Hematopoietic multipotent progenitor cell treated with erythropoietin and hydrocortisone succinate and interleukin-3 and kit ligand, for 8 days (in vitro differentiated cells): ENCODE measurements at places on chromosomes 7 and 10.

DNA sequence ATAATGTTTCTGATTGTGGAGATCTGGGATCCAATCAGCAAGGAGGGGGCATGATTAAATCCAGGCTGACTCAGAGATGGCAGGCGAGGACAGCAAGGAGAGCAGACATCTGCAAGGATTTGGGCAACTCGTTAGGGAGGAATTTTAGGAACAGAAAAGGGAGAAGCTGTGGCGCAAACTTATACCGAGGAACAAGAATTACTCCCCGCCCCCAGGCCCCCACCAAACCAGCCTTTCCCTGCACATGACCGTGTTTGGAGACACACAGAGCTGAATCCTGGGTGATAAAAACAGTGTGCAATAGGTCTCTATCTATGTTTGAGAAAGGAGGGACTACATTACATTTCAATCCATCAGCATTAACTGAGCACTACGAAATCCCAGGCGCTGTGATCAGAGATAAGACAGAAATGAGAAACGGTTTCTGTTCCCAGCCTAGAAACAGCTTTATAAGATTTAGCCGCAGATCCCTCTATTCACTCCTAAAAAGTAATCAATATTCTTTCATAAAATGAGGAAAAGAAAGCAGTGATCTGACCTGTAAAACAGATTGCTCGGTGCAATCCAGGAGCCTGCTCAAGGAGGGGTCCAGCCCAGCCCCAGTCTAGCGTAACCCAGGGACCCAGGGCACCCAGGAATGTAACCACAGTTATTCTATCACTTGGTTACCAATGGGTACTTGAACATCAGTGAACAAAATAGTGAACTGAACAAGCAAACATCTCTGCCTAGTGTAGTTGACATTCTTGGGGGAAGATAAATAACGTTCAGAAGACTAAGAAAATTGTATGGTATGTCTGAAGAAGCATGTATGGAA is 37.2 kb upstream of the RAPGEF5 start:
- no peak for DNase-seq

GRCh38 chr10:18668026-18668425 is 8.8 kb downstream of the ARL5B start:
- no peak for DNase-seq

DNA sequence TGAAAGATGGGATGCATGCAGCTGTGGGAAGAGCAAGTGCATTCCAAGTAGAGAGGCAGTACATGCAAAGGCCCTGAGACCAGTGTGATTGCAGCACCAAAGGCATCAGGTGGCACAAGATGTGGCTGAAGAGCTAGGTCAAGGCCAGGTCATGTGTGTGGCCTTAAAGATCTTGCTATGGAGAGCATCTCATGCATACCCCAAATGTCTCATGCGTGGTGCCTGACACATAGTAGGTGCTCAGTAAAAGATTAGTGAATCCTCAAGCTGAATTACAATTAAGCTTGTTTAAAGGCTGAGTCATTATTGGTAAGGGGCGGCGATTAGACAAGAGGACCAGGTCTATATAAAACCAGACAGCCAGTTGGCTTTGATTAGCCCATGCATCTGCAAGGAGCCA is 336.6 kb downstream of the FGFR2 start:
- no peak for DNase-seq

DNA sequence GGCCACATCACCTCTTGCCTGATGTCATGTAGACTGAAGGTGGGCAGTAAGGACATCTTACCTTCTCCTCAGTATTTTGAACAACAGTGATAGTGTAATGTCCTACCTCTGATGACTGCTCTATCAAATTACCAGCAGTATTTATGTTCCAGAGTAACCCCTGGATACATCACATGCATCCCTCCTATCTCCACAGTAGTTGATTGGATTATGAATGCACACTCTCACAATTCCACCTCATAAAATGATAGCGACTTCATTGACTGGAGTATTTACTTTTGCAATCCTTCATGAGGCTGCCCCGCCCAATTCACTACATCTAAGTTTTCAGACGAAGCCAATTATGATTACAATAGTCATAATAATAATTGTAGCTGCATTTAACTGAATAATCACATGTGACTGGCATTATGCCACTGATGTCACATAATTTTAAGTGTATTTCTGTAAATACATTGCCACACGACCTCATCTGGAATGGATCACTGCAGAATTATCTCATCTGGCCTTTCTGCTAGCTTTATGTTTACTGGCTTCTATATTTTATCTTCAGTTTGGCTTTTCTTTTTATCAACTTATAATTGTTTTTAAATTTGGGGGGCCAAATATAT is 268.9 kb downstream of the SLC25A13 start:
- DNase-seq: no peak

- no peak for DNase-seq
These were observed 735.0 kb upstream of the PHF14 start for GRCh38 chr7:10238641-10239040.

DNA sequence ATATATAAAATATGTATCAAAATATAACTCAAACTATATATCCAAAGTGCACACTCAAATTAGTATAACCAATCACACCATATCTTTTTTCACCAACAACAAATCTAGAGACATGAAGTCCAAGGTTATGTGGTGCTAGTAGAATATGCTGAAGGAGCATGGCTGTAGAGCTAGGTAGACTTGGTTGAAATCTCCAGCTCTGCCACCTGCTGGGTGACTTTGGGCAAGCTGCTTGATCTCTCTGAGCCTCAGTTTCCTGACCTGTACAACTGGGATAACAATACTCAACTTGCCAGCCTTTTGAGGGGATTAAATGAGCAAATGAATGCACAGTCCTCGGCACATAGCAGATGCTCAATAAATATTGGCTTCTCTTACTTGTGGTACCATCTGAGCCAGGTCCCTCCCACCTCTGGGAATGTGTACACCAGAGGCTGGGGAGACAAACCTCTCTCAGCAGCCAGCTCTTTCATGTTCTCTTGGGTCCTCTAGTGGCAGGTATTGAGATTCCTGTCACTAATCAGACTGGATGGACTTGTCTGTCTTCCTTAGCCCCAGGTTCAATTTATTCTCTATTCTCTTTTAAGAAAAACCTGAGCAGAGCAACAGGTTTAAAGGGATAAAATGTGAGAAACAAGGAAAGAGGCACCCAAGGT is 94.3 kb upstream of the PDE1C start:
- DNase-seq: no peak

DNA sequence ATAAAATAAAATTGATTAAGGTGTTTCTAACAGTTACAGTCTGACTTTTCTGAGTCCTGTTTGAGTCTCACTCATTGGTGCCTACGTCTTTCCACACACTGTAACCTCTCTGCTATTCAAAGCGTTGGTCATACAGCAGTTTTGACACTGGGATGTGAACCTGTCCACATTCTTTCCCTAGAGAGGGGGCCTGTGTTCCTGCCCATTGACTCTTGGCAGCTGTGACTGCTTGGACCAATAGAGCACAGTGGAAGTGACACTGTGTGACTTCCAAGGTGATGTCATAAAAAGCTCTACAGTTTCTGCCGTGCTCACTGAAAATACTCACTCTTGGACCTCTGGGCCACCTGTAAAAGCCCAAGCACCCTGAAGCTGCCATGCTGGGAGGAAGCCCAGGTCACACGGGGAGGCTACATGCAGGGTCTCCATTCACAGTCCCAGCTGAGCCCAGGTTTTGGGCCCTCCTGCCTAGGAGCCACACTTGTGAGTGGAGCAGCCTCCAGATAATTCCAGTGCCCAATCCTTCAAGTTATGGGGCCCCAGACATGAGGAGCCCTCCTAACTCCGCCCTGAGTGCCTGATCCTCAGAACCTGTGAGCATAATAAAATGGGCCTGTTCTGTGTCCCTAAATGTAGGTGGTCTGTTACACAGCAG is 704 bp upstream of the ANTXRL start:
- DNase-seq: no peak

- no peak for DNase-seq
These were observed 55.4 kb downstream of the EEPD1 start for GRCh38 chr7:36208426-36208825.

GRCh38 chr10:19824381-19825342 is 8.4 kb downstream of the PLXDC2 start:
- DNase-seq: no peak

- DNase-seq: no peak
These were observed 34.4 kb downstream of the HIPK2 start for GRCh38 chr7:139743267-139743966.

GRCh38 chr7:71144963-71145362 is 13.0 kb downstream of the GALNT17 start:
- DNase-seq: no peak

DNA sequence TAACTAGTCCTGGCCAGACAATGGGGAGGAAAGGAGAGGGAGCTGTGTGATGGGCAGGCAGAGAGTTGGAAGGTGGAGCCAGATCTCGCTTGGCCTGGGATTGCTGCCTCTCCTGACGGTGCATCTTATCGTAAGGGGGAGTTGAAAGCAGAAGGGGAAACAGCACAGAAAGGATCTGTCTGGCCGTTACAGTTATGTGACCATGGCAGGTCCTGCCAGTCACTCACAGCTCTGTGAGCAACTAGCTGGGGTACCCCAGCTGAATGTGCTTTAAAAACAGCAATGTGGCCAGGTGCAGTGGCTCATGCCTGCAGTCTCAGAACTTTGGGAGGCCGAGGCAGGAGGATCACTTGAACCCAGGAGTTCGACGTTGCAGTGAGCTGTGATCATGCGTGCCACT is 8.1 kb downstream of the BLVRA start:
- peak; percentile 85 for DNase-seq

DNA sequence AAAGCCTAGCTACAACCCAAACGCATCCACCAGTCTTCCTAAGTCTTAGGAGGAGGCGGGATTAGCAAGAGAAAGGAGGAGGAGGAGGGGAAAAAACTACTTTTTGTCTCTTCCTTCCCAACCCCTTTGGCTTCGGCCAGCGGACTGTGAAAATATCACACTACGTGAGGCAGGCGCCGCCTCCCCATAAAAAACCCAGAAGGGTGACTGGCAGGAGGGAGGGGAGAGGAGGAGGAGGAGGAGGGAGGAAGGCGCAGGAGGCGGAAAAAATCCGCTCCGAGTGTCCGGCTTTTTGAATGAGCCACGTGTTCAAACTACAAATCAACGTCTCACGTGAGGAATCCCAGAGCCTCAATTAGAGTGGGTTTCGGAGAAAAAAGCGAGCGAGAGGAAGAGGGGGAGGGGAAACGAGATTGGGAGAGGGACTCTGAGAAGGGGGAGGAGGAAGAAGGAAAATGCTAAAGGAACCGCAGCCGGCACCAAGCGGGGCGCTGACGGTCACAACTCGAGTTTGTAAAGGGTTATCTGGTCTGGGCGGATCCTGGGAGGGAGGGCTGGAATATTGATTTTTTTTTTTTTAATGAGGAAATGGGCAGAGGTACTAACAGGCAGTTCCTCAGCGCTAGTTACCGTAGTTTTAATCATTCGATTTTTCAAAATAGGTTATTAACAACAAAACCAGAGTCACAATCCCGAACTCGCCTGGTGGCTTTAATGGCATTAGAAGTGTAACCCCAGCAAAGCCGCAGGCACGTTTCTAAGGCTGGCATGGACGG is at the start of gene IGF2BP3:
Gene IGF2BP3, minus strand, starts transcription at position 162 of the 776 bp plus-strand sequence. CDS start 381 bp downstream, outside the sequence.
- peak; percentile 23 for DNase-seq

DNA sequence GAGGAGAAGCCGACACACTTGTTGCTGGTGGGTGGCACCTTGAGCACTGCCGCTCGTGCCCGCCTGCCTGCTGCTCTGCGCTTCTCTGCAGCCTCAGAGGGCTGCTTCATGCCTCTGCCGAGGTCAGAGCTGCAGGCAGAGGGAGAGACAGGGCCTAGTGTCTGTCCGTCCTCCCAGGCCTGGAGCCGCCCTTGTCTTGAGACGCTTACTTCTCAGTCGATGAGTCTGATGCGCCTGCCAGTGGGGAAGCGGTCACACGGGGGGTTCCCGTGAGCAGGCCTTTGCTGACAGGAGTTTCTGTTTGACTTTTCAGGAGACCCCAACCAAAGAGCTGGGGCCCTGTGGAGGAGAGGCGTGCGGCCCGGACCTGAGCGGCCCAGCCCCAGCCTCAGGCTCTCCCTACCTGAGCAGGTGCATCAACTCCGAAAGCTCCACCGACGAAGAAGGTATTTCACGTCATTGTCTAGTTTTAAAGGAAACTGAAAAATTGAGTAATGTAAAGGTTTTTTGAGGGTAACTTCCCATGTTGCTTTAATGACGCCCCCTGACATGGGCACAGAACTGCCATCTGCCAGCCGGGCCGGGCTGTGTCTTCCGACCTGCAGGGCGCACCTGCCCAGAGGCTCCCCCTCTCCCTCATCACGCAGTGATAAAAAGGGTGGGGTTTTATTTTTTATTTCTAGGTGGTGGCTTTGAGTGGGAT is 7.8 kb upstream of the BHLHA15 start:
- DNase-seq: no peak

DNA sequence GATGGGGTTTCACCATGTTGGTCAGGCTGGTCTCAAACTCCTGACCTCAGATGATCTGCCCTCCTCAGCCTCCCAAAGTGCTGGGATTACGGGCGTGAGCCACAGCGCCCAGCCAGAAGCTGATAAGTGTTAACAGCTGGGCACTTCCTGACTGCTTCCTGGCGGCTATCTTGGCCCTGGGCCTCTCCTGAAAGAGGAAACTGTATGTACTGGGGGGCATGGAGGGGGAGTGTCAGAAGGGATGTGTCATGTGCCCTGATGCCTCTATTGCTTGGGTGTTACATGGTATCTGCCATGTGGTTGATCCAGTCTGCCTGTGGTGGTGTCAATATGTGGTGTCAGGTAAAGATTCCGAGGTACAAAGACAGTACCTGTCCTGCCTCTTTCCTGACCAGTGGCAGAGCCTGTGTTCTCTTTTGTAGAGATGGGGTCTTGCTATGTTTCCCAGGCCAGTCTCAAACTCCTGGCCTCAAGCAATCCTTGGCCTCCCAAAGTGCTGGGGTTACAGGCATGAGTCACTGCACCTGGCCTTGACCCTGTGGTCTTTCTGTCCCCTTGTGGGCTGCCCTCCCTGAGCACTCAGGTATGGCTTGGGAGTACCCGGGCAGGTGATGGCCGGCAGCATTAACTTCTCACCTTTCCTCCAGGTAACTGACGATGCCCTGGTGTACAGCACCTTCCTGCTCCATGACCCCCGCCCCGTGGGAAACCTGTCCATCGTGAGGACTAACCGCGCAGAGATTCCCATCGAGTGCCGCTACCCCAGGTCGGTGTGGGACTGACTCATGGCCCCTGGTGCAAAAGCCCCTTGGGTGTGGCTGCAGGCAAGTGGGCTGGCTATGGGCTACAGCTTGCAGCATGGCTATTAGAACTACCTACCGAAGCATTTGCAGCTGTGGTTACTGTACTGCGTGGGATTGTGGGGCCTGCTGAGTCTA is 4.4 kb downstream of the ZP3 start:
- DNase-seq: peak; percentile 58

- DNase-seq: no peak
These were observed 26.3 kb downstream of the SP4 start for GRCh38 chr7:21454182-21454581.

DNA sequence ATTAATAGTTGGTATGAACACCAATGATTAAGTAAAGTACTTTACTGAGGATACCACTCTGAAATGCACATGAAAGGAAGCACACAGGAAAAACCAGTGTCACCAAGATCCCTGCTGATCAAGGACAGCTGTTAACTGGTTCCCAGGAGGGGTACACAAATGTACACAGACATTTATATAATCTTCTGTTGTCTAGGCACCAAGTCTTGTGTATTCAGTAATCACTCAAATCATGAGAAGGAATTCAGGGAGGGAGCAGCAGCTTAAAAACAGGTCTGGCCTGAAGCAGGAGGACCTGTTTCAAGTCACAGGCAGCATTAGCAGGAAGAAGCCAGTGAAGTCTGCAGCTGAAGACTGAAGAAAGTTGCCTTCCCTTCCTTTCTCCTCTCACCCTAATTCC is 18.7 kb downstream of the MPP7 start:
- no peak for DNase-seq

- no peak for DNase-seq
These were observed 1.3 kb downstream of the MOSPD3 start for GRCh38 chr7:100613412-100614175.
